Stimulated activated CD4-positive, alpha-beta T cell treated with anti-CD3 and anti-CD28 coated beads, TNF-alpha, amount 100 ng/mL, for 4 hours (primary cell): ENCODE measurements at places on chromosomes 7 and 10.

GRCh38 chr7:28225576-28225975, 45.0 kb upstream of the JAZF1 start:
- DNase-seq: no peak

DNA sequence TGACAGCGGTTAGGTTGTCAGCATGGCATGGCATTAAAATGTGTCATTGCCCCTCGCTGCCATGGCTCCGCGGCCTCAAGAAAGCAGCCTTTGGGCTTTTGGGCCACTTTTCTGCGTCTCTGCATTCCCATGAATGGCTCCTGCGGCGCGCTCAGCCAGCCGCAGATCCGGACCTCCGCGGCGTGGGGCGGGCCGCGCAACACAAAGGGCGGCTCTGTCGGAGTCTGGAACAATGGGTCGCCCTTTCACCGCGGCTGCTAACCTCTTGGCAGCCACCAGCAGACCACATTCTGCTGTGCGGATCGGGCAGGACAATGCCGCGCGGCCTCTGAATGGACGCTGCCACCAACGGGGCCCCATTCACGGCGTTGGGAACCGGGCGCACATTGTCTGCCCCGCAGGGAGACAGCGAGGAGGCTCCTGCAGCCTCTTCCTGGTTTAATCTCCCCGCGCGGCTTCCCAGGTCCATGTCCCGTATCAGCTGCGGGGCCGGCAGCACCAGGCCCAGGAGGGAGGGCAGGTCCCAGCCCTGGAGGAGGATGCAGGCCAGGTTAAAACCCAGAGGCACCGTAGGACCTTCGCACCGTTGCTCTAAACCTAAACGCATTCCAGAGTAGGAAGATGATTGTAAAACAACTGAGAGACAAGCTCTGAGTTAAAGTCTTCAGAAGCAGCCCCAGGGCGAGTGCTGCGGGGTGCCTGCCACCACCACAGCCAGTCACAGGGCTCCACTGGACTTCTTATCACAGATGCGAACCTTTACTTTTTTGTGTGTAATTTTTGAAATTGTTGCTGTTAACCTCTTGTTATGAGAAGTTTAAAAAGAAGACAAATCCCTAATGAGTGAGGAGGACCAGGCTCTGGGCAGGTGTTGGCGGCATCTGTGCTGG, 71.6 kb downstream of the NKX6-2 start:
- no peak for DNase-seq

GRCh38 chr7:101620991-101621390, 8.1 kb downstream of the MYL10 start:
- no peak for DNase-seq

DNA sequence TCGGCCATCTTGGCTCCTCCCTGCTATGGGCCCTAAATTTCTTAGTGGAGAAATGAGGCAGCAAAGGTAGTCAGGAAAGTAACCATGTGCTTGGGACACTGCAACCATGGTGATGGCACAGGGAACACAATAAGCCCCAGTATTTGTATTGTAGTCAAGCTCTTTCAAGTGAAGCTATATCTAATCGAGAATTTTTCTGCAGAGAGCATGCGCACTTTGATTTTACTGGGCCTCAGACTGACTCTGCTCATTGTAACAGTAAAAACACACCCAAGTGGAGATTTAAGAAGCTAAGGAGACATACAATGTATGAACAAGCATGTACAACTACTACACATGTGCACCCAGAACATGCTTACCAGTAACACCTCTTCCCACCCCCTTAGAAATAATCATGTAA, 67.3 kb upstream of the TMEM229A start:
- no peak for DNase-seq

DNA sequence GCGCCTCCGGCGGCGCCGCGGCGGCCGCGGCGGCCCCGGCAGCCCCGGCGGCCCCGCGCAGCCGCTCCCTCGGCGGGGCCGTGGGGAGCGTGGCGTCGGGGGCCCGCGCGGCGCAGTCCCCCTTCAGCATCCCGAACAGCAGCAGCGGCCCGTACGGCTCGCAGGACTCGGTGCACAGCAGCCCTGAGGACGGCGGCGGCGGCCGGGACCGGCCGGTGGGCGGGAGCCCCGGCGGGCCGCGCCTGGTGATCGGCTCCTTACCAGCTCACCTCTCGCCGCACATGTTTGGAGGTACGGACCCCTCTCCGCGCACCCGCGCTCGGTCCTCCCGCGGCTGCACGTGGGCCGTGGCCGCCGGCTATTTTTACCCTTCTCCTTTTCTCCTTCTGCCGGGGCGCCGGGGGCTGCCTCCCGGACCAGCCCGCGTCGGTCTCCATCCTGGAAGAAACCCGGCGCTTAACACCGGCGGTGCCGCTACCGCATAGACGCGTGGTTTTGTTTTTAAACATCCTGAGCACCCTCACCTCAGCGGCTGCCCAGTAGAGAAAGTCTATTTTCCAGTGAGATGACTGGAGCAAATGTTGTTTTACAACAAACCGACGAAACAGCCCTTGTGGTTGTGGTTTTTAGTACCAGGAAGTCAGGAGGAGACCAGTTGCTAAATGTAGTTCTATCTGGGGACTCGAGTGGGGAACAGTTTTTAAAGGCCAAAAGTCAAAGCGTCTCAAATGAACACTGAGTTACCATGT, 1.3 kb downstream of the ZNRF2 start:
- peak; percentile 24 for DNase-seq

DNA sequence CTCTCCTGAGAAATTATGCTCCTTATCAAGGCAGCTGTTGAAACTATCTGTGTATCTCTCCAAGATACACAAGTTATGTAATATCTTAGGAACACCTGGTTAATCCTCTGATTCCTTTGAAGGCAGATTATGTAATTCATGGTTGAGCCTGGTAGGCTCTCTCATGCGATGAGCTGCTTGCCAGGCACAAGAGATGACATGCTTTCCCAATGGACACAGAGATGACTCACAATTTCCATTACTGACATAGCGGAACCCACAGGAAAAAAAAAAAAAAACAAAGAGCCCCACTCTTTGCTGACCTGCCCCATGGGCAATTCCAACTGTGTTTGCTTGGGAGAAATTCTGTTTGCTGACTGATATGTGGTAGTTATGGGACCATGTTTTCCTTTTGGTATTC, 736.4 kb upstream of the PHF14 start:
- no peak for DNase-seq

- no peak for DNase-seq
Observed at GRCh38 chr10:91296471-91296870, 76.0 kb downstream of the PCGF5 start.

DNA sequence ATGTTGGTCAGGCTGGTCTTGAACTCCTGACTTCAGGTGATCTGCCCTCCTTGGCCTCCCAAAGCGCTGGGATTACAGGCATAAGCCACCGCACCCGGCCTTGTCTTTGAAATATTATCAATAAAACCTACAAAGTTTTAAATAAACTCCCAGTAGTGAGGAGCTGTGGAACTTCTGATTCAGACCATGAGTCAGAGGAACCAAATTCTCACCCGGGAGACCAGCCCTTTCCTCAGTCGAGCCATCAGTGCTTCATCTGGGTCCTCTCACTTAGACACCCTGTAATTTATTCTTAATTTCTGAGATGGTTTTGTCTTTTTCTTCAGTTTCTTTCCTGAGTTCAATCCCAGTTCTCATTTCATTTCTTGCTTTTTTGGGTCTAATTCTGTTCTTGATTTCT, 68.6 kb downstream of the DYNC2I1 start:
- no peak for DNase-seq

DNA sequence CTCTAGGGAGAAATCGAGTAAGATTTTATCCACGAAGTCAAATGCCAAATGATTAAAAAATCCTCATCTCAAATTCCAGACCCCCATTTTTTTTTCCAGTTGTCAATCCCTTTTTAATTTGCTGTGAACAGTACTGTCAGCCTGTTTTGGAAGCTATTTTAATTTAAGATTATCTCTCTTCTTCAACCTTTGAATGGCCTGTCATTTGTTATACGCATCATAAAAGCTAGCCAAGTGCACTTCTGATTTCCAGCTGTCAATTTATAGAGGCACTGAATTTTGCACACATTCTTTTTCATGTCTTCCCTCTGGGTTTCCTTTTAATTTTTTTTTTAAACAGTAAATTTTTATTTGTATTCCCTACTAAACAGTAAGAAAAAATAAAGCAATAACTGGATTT, 336.4 kb upstream of the HGF start:
- no peak for DNase-seq

GRCh38 chr7:14870394-14870793, 32.2 kb downstream of the DGKB start:
- no peak for DNase-seq

- no peak for DNase-seq
Observed at GRCh38 chr7:51007551-51008505, 225.1 kb upstream of the GRB10 start.

- DNase-seq: no peak
Observed at GRCh38 chr7:109984729-109985128, 1106.2 kb upstream of the LRRN3 start.

DNA sequence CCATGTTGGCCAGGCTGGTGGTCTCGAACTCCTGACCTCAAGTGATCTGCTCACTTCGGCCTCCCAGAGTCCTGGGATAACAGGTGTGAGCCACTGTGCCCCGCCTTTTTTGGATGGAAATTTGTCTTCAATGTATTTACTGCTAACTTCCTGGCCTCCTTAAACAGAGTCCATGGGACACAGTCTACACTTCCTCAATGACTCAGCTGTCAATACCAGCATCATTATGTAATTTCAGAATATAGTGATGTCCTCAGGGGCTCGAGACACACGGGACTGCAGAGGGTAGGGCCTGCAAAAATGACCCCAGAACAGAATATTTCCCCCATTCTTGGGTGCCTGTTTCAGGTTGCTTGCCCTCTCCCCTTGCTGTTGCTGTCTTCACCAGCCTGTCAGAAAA, 31.1 kb downstream of the CAMK2G start:
- no peak for DNase-seq

GRCh38 chr10:96082748-96083147, 39.4 kb downstream of the CCNJ start:
- DNase-seq: no peak

DNA sequence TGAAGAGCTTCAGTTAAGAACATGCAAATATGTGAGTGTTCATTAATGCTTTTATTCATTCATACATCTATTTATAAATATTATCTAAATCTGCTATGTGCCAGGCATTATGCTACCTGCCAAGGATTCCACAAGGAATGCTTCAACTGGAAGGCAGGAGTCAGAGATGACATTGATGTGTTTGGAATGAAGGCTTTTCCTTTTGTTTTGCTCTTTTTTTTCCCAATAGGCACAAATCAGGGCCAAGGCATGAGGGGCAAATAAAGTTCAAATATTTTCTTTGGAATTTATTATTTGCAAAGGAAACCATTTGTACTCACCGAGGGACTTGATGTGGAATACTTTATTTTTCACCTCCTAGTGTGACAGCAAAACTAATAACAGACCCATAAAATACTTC, 530.3 kb downstream of the ARL4A start:
- no peak for DNase-seq

- no peak for DNase-seq
Observed at GRCh38 chr7:531777-532176, 12.1 kb upstream of the PDGFA start.

GRCh38 chr7:36280840-36281812, 108.5 kb upstream of the ANLN start:
- no peak for DNase-seq

GRCh38 chr7:136114966-136115762, 138.0 kb upstream of the MTPN start:
- DNase-seq: no peak

DNA sequence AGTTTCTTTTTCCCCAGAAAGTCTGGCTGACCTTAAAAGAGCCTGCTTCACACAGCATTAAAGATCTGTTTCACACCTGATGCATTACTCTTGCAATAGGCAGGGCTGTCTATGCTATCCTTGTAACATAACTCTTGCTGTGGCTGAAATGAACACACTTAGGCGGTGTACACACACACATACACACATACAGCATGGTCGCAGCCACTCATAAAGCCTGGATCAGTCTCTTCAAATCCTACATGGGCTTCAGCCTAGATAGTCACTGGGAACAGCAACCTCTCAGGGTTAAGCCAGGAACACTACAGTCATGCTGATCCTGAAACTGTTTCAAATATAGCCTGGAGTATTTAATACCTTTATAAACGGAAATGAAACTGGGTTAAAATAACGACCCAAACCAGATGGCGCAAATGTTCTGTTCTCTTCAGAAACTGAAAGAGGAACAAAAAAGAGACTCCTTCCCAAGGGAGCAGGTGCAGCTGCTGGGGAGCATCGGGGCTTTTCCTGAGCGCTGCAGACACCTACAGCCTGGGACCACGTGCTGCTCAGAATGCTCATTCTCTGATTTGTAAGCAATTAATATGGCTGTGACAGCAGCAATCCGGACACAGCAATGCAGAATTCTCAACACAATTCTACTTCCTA, 61.0 kb upstream of the SFMBT2 start:
- DNase-seq: no peak

- DNase-seq: no peak
Observed at GRCh38 chr10:18145652-18146051, 5.4 kb downstream of the CACNB2 start.

GRCh38 chr10:132397671-132398565, 918 bp downstream of the PWWP2B start:
- no peak for DNase-seq

DNA sequence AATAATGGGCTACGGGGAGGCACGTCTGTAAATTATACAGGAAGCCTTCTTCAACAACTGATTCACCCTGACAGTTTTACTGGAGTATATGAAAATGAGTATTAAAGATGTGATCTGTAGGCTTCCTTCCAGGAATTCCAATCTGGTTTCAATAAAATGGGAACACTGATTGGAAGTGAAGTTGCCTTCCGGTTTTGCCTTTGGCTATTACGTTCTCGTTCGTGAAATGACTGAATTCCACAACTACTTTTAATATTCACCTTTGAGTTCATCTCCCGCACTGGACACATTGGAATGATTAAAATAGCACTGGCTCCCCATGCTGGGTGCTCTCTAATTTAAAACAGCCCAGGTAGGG, 350.1 kb upstream of the MKI67 start:
- DNase-seq: no peak

DNA sequence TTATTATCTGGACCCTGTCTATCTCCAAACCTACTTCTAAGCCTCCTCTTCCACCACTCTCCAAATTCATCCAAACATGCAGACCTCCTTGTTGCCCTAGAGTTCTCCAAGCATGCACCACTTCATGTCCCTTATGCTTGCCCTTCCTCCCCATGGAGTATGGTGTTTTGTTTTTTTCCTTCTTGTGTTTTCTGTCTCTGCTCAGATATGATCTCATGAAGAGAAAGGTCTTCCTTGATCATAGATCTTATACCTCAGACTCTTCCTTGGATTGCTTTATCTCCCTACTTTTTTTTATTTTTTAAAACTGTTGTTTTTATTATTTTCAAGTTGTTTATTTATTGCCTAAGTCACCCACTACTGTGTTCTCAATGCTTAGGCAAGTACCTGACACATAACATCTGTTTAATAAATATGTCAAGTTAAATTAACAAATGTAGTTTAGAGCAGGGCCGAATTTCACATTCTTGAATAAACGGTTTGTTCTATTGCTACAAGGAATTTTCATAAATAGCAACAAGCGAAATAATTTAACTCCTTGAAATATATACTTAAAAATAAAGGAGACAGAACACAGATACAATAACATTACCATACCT, 84.5 kb downstream of the HGF start:
- no peak for DNase-seq

- DNase-seq: no peak
Observed at GRCh38 chr10:13674645-13675588, 88.2 kb downstream of the PRPF18 start.
